ENCODE measurements at places on chromosomes 13 and 19.

- peak; percentile 68 for DNase-seq
These were observed 1.8 kb downstream of the HMGB1 start for GRCh38 chr13:30463787-30464495.

DNA sequence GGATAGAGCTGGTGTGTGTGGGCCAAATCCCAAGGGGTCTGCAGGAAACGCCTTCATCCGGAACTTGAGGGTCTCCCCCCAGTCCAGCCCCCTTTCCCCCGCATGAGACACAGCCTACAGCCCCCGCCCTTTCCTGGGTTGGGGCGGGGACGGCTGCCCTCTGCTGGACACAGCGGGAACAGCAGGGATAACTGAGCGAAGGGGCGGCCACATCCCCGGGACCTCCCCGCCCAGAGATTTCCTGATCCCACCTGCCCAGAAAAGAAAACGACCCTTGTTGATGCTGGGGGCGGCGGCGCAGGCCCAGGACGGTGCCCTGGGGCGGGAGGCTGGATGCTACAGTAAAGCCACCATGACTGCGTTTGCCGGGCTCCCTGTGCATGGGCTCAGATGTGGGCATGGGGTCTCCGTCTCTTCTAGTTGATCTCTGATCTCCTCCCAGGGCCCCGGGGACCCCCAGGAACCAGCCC is 14.2 kb downstream of the ONECUT3 start:
- DNase-seq: peak; percentile 63

DNA sequence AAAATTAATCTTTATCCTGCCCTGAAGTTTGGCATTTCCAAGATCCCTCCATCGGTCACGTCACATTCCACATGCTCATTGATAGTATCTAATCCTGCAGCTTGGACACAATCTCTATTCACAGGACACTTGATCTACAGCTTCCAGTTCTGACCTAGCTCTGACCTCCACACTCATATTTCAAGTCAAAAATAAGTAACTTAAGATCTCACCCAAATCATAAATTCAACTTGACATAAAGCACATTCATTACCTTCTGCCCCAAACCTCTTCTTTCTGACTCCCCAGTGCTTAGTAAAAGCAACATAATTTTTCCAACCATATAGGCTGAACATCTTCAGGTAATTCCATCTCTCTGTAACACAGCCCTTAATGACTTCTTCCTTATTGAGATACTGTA is 880.2 kb downstream of the PCDH9 start:
- DNase-seq: no peak

DNA sequence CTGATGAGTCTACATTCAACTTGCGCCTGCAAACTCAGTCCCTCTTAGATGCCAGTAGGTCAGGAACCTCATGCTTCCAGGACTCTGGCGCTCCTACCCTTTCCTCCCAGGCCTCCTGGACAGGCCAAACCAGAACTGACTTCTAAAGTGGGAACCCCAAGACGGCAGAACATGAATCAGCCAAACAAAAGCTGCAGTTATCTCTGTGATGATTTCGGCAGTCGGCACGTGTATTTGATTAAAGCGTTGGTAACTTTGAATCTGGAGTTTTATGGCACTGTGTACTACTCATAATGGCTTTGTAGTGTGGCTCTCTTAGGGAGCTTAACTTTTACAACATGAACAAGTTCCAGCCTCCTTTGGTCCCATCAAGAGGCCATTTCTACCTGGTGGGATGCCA is 13.7 kb downstream of the ACTN4 start:
- DNase-seq: no peak

GRCh38 chr13:64273780-64274179 is 2858.1 kb upstream of the PCDH20 start:
- no peak for DNase-seq

DNA sequence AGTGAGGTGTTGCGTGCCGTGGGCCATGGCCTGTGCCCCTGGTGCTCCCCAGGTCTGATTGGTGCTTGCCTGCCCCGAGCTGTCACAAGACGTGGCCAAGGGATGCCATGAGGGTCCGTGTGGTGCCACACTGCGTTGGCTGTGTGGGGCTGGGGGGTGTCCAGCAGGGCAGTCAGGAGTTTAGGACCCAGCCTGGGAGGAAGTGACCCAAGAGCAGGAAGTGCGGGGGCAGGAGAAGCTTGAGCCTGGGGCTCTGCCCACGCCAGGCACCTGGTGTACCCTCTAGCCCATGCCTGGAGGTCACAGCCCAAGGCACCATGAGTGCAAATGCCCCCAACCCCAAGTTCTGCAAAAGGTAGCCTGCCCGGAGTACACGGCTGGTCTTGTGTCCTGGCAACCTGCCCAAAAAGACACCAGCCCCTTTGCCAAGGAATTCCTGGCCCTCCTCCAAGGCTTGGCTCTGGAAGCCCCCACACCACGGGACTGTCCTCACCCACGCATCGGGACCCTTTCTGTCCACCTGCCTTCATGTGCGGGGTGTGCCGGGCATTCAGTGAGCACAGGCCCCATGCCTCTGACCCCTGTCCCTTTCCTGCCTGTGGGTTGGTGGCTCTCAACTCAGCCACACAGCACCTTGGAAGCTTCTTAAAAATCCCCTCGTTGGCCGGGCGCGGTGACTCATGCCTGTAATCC is 24.9 kb downstream of the MPND start:
- peak; percentile 27 for DNase-seq
